ENCODE measurements at places on chromosomes 16 and 17. TPM values are rescaled to one million over a fixed set of nuclear protein-coding genes. Genes with fewer than 3 reads are reported as not detected.
A peak's percentile ranks its signal among the peaks of the same experiment; 100 is the strongest.

- no peak for DNase-seq
Measured at GRCh38 chr17:44170135-44170498, 387 bp upstream of the ASB16 start.

DNA sequence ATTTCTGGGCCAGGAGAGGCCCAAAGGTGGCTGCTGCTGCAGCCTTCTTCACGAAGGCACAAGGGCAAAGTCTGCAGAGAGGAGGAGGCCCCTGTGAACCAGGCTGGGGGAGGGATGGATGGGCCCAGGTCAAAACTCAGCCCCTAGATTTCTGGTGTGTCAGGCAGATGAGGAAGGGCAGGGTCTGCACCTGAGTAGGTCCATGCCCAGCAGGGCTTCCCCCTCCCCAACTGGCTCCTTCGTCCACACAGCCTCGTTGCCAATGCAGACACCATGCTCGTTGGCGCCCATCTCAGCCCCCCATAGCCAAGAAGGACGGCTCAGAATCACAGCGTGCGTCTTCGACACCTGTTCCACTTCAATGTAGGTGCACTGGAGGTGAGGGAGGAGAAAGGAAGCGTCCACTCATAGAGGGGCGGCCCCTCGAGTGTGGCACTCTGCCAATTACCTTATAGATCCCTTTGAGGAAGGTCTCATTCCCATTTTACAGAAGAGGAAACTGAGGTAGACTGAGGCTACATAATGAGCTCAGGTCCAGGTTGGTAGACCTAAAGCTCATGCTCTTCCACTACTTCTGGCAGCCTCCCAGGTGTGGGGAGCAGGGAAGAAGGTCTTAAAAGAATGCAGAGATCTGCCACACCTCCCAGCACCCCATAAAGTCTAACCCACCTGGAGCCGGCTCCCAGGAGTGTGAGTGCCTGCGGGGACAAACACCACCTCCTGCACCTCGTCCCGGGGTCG is 902 bp downstream of the SCRN2 start:
- peak; percentile 23 for DNase-seq

DNA sequence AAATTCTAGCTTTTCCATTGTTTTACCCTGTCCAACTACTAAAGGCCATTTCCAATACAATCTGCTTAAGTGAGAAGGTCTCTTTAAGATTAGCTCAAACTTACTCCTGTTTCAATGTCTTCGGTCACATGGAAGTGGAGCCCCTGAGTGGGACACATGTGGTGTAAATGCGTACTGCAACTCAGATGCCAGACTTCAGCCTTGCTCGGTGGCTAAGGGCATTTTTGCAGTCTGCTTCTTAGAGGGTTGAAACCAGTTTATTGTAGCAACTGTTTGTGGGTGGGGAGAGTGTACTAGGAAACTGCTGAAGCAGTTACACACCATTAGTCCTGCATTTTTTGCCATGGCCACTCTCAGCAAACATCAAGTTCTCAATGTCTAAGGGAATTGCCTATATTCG is 140.6 kb downstream of the PARN start:
- peak; percentile 40 for DNase-seq

GRCh38 chr16:87702325-87702811 is 63.4 kb downstream of the KLHDC4 start:
- no peak for DNase-seq

DNA sequence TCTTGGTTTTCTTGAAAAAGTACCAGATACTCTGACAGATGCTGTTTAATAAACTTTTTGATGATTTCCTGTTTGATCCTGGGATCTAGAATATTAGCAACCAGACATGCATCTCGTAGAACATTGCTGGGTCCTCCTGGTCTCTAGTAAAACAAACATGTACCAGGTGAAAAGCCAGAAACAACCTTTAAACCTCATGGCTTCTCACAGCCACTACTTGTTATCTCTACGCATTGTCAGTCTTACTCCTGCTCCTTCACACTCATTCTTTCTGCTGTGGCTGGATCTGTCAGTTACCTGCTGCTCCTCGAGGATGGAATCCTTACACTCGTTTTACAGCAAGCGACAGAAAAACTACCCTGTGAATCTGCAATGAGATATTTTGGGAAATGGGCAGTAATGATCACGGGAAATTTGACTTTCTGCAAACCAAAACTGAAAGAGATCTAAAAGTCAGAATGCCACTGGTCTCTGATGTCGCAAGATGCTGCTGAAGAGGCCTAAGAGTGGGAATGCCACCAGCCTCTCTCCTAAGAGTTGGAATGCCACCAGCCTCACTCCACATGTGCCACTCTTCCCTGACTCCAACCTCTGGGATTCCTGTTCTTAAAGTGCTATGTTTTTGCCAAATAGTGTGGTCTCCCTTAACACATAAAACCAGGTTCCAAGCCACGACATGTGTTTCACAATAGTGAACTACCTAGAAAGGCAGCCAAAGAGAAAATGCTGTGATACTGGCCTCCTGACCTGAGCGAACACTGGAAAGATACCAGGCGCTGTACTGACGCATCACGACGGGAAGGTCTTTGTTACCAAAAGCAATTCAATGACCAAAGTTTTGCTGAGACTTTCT is 86.3 kb downstream of the VPS53 start:
- DNase-seq: no peak

- DNase-seq: peak; percentile 74
Measured at GRCh38 chr17:2068519-2069051, 13.7 kb downstream of the HIC1 start.

- DNase-seq: peak; percentile 85
Measured at GRCh38 chr17:61416540-61417363, 17.1 kb downstream of the TBX2 start.

Gene SLFN12
- 39.6 TPM for total RNA-seq

GRCh38 chr17:7613769-7614424 is 800 bp downstream of the FXR2 start:
- DNase-seq: peak; percentile 55

- peak; percentile 34 for DNase-seq
Measured at GRCh38 chr17:41009301-41009760, 403 bp upstream of the KRTAP3-1 start.

GRCh38 chr16:60432472-60432871 is 1603.8 kb downstream of the CDH8 start:
- no peak for DNase-seq

DNA sequence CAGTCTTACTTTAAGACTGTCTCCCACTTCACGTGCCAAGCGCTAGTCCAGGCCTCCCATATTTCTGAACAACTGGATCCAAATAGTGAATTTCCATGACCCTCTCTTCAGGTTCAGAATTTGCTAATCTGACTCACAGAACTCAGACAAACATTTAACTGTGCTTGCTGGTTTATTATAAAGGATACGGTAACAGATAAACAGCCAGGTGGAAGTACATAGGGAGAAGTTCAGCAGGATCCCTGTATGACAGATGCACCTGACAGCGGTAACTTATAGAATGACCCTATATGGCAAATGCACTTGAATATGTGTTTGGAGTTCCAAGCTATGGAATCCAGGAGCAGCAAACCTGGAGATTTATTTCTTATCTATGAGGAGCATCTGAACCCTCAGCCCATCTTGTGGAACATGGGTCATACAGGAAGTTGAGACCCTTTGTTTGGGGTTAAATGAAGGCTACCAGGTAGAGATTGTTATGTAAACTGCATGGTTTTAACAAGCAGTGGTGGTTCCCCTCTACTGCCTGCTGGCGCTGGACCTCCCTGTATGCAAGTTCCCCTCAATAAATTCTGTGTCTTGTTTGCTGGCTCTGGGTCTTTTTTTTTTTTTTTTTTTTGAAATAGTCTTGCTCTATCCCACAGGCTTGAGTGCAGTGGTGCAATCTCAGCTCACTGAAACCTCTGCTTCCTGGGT is 622.6 kb downstream of the KCNJ2 start:
- no peak for DNase-seq
